ENCODE measurements at places on chromosomes 3 and 15. TPM values are rescaled to one million over a fixed set of nuclear protein-coding genes. Genes with fewer than 3 reads are reported as not detected.

The SI gene
- total RNA-seq, result not detected

GRCh38 chr15:39887832-39888231 is 32.2 kb downstream of the GPR176 start:
- peak; percentile 15 for DNase-seq

The ZBED2 gene
- under 0.01 TPM for total RNA-seq

- peak; percentile 61 for DNase-seq
Observed at GRCh38 chr15:48577469-48577868, 68.0 kb downstream of the FBN1 start.

The GHSR gene
- total RNA-seq, result not detected

- DNase-seq, result no peak
Observed at GRCh38 chr3:14317057-14317553, 85.3 kb upstream of the SLC6A6 start.

DNA sequence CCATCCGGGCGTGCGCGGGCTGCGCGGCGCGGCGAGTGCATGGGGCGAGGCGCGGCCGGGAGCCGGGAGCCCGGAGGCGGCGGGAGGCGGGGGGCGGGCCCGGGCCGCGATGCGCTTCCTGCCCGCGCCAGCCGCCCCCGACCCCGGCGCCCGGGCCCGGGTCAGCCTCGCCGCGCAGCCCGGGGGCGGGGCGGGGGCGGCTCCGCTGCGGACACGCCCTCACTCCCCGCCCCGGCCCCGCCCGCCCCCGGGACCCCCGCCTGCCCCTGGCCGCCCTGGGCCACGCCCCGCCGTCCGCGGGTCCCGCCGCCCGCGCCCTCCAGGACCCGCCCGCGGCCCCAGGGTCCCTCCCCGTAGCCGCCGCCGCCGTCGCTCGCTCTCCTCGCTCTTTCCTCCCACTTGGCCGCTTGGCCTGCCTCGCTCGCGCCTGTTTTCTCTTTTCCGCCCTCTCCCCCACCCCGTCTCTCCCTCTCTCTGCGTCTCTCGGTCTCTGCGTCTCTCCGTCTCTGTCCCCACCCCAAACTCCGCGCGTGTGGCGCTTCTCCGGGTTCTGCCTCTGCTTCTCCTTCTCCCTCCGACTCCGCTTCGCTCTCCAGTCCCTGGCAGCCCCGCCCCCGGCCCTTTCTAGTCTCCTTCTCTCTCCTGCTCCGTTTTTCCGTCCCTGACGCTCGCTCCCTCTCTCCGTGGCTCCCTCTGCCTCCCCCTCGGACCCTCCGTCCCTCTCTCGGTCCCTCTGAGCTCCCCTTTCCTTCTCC is at the start of gene PLXND1:
PLXND1 (minus strand) TSS at position 41 of the 755 bp plus-strand sequence; CDS start at position 4, 37 bp downstream.
- peak; percentile 77 for DNase-seq
